AG20443 (cell line): ENCODE measurements at places on chromosomes 1 and 21.

GRCh38 chr1:75724472-75725022 lies at the start of gene ACADM:
Gene ACADM (plus strand): TSS chr1:75724709. CDS start chr1:75724788, 79 bp downstream.
- DNase-seq: peak; percentile 97

DNA sequence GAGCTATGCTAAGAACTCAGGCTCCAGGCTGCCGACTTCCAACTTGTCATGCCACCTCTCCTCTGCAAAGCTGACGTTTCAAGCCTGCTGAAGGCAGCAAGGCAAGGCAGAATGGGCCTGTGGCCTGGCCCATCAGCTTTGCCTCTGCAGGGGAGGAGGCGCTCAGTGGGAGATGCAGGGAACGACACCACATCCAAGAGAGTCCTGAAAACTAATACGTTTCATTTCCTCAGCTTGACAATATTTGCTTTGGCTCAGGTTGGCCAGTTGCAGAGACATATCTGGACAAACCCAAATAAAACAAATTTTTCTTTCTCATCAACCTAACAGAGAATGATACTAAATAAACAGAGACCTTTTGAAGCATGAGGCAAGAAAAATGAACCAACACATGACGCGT lies 35.3 kb downstream of the BEND5 start:
- DNase-seq: no peak

DNA sequence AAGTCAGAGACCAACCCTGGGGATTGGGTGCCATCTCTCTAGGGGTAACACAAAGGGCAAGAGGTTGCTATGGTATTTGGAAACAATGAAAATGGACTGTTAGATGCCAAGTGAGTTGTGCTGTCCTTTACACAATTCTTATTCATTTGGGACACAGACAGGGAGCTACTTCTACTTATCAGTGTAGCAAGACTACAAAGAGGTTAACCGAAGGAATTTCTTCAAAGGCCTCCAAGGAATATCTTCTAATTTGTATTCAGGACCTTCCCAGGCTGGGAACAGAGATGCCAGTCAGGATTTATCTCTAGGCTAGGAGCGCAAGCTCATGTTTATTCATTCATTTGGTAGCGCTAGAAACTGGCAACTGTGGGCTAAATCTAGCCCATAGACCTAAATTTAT lies 2.6 kb downstream of the NAXE start:
- DNase-seq: no peak

DNA sequence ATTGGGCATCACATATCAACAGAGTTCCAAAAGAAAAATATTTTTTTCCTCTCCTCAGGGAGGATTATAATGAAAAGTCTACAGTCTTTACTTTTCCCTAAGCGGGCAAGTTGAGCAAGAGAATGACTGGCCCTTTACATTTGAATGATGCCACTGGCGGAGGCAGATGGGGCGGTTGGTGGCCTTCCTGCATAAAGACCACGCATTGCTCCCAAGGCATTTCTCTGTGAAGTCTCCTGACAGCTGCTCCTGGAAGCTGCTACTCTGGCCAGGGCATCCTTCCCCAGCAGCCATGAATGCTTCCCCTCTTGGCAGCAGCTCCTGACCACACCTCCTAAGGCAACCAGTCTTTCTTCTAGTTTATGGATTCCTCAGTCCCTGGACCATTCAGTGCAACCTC lies 161.1 kb upstream of the RRP15 start:
- no peak for DNase-seq

DNA sequence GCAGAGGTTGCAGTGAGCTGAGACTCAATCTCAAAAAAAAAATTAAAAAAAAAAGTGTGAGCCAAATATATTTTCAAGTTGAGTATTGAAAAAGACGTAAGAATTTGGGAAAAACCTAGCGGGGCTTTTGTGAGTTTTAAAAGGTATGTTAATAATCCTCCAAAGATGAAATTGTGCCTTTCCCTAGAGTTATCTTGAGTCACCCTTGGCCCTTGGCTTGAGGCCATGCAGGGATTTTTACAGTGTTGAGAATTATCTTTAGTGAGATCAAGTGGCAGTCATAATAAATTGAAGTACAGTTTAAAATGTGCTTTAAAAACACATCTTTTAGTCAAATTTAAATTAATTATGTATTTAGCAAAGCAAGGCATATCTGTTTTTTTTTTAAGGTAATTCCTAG lies 32.7 kb downstream of the PPP2R5A start:
- DNase-seq: no peak
